Fibroblast of gingiva (primary cell): ENCODE measurements at places on chromosomes 7 and 10.

GRCh38 chr10:122530177-122530576 lies 30.4 kb upstream of the DMBT1 start:
- no peak for DNase-seq

- no peak for DNase-seq
These were observed 192.3 kb downstream of the PLXNA4 start for GRCh38 chr7:132383962-132384361.

- no peak for DNase-seq
These were observed 88.3 kb downstream of the ZNF365 start for GRCh38 chr10:62462461-62462860.

GRCh38 chr7:121003986-121004685 lies 15.6 kb downstream of the CPED1 start:
- no peak for DNase-seq

DNA sequence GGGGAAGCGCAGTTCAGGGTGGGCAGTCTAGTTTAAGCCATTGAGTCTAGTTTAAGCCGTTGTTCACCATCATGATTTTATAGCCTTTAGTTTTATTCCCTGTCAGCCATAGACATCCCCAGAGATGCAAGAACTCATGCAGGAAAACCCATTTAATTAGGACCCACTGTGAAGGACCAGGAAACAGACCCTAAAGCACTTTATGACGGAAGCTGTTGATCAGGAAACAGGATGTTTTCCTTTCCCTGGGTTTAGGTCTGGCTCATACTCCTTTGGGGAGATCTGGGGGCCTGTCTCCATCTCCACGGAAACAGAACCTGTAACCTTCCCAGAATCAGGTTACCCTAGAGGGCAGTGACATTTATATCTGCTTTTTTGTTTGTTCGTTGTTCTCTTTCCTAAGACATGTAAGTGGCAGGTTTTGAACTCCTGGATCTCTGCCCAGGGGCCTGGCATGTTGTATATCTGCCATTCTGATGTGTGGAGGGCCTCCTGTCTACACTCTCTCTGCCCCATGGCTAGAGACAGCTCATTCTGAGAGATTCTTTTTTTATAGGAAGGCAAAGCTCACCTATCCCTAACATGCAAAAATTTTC lies 657.2 kb upstream of the GALNT17 start:
- no peak for DNase-seq

DNA sequence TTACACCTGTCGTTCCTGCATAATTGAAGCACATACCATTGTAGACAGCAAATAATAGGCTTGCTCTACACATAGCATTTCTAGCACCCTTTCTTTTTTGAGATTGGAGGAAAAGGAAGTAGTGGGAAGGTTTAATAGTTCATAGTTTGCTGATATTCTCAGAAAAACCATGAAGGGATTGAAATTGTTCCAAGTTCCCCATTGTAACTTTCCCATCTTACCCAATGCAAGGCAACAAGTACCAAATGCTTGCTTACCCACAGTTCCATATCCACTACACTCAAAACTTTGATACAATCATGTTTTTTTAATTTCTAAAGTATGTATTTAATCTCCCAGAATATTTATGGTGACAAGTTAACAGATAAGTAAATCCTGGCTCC lies 13.8 kb downstream of the CYP3A5 start:
- no peak for DNase-seq

- no peak for DNase-seq
These were observed 18.6 kb downstream of the RABGEF1 start for GRCh38 chr7:66758950-66759628.
